Activated T-cell treated with anti-CD3 and anti-CD28 coated beads, Interleukin-2, amount 50 U/mL, for 72 hours (primary cell): ENCODE measurements at places on chromosomes 7 and 10. TPM values are rescaled to one million over a fixed set of nuclear protein-coding genes. Genes with fewer than 3 reads are reported as not detected.

DNA sequence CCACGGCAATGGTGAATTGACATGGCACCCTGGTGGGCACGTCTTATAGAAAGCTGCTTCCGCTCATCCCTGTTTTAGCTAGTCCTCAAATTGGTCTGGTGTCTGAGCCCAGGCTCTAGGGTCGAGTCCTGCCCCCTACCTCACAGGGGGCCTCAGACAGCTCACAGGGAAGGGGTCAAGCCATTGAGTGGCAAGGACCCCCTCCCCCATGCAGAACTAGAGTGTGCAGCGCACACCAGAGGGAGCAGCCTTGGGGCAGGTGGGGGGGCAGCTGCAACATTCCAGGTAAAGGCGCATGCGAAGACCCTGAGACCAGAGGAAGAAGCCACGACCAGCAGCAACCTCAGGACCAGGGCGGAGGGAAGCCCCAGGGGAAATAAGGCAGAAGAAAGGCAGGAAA lies 240.4 kb upstream of the PPP2R2D start:
- DNase-seq, result no peak

GRCh38 chr7:70736715-70737460 lies 395.1 kb upstream of the GALNT17 start:
- no peak for DNase-seq

GRCh38 chr7:12764458-12764891 lies 77.0 kb downstream of the ARL4A start:
- no peak for DNase-seq

The GALNT17 gene
- not detected for total RNA-seq

The DYNC1I1 gene
- total RNA-seq, result not detected
